ENCODE measurements at places on chromosomes 4 and X.
A peak's percentile ranks its signal among the peaks of the same experiment; 100 is the strongest.

- DNase-seq = no peak
Measured at GRCh38 chr4:164731827-164732474, 22.0 kb upstream of the SMIM31 start.

DNA sequence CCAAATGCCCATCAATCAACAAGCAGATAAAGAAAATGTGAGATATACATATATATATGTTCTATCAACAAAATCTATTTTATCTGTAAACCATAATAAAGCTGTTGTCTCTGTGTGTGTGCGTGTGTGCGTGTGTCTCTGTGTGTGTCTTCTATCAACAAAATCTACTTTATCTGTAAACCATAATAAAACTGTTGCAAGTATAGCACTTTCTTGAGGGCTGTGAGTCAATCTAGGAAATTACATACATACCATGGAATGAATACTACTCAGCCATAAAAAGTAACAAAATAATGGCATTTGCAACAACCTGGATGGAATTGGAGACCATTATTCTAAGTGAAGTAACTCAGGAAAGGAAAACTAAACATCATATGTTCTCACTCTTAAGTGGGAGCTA is 12.5 kb upstream of the PLK4 start:
- DNase-seq = no peak

GRCh38 chrX:110403441-110404238 is 45.0 kb downstream of the RTL9 start:
- DNase-seq = no peak

DNA sequence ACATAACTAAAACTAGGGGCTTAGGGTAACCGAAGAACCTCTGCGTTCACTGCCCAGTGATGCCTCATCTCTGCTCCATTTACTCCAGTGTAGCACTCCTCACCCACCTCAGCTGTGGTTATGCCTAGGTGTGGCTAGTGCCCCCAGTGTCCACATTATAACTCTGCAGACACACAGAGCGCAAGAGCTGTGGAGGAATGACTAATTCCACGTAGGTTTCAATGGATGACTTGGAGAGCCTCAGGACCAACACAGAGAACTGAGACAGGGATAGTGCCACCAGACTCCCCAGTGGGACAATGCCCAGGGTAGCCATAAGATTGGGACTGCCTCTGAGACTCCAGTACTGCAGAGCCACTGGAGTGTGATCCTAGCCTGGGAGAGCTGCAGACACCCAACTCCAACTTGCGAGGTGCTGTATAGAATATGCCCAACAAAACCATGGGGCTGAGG is 542.4 kb upstream of the DIPK2B start:
- DNase-seq = no peak

DNA sequence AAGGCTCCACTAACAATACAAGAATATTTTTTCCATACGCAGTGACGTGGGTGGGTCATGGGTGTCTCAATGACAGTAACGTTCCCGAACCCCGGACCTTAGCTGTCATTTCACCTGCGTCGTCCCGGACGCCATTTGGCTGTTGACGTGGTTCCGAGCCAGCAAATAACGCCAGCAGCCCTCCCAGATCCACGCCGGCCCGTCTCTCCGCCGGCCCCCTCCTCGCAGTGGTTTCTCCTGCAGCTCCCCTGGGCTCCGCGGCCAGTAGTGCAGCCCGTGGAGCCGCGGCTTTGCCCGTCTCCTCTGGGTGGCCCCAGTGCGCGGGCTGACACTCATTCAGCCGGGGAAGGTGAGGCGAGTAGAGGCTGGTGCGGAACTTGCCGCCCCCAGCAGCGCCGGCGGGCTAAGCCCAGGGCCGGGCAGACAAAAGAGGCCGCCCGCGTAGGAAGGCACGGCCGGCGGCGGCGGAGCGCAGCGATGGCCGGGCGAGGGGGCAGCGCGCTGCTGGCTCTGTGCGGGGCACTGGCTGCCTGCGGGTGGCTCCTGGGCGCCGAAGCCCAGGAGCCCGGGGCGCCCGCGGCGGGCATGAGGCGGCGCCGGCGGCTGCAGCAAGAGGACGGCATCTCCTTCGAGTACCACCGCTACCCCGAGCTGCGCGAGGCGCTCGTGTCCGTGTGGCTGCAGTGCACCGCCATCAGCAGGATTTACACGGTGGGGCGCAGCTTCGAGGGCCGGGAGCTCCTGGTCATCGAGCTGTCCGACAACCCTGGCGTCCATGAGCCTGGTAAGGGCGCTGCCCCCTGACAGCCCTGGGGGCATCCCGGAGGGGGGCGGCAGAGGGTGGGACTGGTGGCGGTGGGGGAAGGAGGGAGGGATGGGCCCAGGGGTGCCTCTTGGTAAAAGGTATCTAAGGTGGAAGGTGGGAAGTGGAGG is at the start of gene CPE:
TSS of gene CPE (plus strand) at position 264 of the 933 bp plus-strand sequence. CDS start at position 478, 214 bp downstream.
- peak; percentile 10 for DNase-seq

DNA sequence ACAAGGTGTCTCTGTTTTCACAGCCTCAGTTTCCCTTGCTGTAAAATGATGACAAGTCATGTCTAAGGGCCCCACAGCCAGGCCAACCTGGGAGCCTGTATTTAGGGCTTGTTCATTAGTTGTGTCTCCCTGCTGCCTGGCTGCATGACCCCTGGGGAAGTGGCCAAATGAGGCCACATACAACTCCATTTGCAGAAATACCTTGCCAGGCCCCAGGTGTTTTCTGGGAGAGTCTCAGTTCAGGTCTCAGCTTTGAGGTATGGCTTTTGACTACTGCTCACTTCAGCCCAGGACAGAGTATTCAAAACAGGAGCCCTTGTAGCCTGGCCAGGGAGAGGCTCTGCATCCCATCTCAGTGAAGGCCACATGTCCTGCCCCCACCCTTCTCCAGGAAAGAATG is 202.5 kb upstream of the MAMLD1 start:
- no peak for DNase-seq

GRCh38 chr4:158825433-158826036 is 56.7 kb downstream of the FNIP2 start:
- DNase-seq = no peak

- no peak for DNase-seq
Measured at GRCh38 chr4:156763511-156763910, 208.1 kb downstream of the PDGFC start.

- DNase-seq = no peak
Measured at GRCh38 chrX:120755066-120755846, 120.4 kb downstream of the CT47B1 start.

DNA sequence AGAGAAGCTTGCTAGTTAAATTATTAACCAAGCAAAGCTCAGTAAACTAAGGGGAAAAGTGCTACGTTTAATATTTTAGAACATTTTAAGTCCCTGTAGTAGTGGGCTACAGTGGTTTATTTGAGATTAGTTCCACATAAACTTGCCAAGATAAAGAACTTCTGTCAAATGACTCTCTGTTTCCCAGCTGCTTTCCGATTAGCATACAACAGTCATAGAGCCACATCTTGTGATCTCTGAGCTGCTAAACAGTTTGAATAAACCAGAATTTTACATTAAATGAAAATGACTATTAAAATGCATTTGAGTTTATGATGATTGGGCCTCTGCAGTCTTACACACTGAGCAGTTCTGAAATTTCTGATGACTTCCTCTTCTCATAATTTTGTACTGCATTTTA is 568.5 kb downstream of the IQCM start:
- DNase-seq = no peak

DNA sequence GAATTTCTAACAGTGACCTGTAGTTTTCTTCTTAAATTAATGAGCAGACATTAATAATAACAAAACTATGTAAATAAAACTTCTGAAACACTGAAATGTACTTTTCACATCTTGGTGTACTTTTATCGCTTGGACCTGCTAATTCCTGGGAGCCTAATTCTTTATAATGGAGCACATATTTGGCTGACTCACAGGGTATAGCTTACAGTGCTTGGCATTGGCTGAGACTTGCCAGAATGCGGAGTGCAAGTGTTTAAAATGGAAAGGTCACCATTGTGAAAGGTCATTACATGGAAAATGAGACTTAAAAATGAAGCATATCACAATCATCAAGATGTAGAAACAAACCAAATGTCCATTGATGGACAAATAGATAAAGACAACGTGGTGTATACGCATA is 137.3 kb upstream of the PDLIM3 start:
- DNase-seq = no peak

- no peak for DNase-seq
Measured at GRCh38 chr4:89724716-89725115, 112.2 kb downstream of the SNCA start.

DNA sequence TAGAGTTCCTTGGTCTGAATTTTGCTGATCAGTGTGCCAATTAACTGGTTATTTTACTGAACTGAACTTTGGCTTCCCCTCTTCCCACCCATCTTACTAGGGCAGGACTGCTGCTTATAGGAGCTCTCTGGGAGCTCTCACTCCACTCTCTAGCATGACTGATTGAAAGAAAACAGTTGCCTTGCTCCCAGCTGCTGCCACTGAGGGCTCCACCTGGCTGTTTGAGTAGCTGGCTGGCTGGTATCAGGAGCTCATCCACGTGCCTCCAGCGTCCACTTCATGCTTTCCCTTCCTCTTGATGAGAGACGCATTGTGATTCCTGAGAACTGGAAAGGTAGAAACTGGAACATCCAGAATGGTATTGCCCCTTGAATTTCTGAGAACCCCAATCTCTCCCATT is 73.0 kb upstream of the KLHL13 start:
- no peak for DNase-seq

DNA sequence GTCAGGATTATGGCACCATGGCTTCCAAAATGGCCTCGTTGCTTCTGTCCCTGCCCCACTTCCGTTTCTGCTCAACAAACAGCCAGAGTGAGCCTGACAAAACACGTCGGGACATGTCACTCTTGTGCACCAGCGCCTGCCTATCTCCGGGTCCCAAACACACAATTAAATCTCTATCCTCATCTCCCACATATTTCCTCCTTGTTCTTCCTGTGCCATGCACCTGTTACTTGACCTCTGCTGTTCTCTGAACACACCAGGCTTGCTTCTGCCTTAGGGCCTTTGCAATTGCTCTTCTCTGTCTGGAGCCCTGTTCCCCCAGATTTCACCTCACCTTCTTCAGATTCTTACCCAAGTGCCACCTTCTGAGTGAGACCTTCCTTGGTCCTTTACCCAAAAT is 12.7 kb upstream of the CD38 start:
- no peak for DNase-seq

DNA sequence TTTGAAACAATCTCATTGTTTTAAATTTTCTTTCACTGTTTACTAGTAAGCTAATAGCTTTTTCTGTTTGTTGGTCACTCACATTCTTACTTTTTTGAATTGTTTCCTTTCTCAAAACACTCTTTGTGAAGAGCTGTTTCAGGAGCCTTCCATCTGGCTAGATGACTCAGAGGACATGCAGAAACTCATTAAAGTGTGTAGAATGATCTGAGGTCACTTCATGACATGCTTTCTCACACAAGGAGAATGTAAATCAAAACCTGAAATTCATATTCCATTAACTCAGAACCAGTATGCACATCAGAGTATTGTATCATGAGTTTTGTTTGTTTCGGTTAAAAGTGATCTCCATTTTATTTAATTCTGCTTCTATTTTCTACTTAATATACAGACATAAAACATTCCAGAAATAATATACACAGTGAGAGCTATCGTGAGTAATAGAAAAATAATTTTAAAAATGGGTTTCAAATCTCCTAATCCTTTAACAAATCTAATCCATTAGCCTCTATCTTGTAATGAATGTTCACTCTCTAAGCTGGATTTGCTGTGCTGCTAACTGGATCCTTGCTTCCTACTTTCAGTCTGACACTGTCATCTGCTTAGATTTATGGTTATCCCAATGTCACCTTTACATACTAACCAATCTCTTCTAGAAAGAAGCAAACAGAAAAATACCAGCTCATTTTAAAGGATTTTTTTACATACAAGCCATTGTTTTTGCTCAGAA is 449.6 kb downstream of the FSTL5 start:
- no peak for DNase-seq

- no peak for DNase-seq
Measured at GRCh38 chr4:96347582-96347981, 507.7 kb downstream of the PDHA2 start.

GRCh38 chr4:24912252-24913118 is at the start of gene CCDC149:
Gene CCDC149 (minus strand): TSS chr4:24913042. CDS start chr4:24912864, 178 bp downstream.
- no peak for DNase-seq

- DNase-seq = no peak
Measured at GRCh38 chr4:73742490-73743160, 2.3 kb downstream of the CXCL8 start.

- no peak for DNase-seq
Measured at GRCh38 chr4:86895692-86896488, 3.7 kb upstream of the C4orf36 start.

GRCh38 chr4:1565598-1566295 is 118.4 kb downstream of the FAM53A start:
- DNase-seq = no peak

- no peak for DNase-seq
Measured at GRCh38 chrX:30530606-30531005, 47.0 kb downstream of the TASL start.

DNA sequence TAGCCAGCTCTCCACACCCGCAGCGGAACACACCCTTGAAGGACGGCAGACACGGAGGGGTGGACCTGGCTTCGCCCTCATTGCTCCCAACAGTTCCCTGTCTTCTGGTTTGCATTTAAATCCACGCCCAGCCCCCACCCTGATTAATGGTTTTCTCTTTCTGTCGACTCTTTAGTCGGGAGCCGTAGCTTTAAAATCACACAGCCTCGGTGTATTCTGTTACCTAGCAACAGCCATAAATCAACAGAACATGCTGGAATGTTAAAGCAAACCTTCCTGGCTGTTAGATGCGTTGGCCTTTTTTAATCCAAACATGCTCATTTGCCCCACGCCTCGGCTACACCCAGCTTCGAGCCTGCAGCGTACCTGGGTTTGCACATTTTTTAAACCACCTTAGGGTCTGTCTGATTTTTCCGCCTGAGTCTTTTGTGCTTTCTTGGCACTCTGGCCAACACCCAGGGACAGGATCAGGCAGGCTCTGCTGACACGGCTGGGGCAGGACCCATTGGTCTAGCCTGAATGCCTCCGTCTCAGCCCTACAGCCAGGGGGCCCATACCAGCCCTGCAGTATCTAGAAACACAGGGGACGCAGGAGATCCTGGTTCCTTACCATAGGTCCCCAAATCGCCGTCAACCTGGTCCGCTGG is 21.4 kb upstream of the PPP2R2C start:
- no peak for DNase-seq

DNA sequence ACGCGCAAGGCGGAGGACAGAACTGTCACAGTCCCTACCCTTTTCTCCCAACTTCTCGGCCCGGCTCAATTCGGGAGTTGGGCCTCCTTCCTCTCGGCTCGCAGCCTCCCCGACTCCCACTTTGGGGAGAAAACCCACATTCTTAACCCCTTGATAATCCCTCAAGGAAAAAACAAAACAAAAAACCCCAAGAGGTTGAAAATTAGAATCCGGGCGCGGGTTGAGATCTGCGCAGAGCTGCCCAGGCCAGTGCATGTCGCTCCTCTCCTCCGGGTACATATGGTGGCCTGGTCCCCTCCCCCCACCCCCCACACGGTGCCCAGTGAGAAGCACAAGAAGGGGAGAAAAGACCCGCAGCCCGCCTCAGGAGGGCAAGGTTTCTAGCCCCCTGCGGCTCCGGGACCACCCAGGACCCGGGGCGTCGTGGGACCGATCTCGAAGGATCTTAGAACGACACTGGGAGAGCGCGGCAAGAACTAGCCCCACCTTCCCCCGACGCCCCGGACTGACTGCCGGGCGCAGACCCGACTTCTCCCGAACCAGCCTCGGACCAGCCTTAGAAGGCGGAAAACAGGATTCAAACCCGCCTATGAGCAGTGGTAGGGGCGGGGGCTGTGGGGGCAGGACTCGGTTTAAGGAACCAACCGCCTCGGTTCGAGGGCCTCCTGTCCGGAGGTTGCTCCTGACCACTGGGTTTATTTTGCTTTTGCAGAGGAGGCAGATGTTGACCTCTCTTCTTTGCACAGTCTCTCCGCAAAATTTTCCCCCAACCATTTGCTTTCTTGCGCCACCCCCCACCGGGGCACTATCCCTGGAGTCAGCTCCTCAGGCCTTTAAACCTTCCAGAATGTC is 2.5 kb upstream of the PDGFRA start:
- no peak for DNase-seq
